ENCODE measurements at places on chromosomes 5 and 9. TPM values are rescaled to one million over a fixed set of nuclear protein-coding genes. Genes with fewer than 3 reads are reported as not detected.

NDUFB6 gene
- 43.4 TPM for total RNA-seq

SHB gene
- 23.0 TPM for total RNA-seq

HMMR gene
- 0.14 TPM for total RNA-seq

GFI1B gene
- total RNA-seq: not detected

CNTNAP3B gene
- total RNA-seq: 20.6 TPM

DRD1 gene
- 0.14 TPM for total RNA-seq

DNA sequence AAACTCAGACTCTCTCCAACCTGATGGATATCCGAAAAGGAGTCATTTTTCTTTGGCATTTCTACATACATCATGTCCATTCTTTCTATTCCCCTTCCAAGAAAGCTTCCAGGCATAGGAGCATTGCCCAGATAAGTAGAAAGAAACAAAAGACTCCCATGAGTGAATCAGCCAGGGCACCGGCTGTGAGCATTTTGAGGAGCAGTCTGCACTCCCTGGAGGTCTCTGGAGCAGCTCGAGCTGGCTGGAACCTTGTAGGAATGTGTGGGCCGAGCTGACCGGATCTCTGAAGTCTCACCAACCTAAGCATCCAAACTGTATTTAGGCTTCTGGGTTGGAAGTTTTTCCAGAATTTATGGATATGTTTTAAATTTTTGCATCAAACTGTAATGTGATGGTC is 161.4 kb upstream of the TRPC7 start:
- no peak for DNase-seq

GRCh38 chr9:5301544-5301943 is 3.0 kb downstream of the RLN2 start:
- DNase-seq: no peak

DNA sequence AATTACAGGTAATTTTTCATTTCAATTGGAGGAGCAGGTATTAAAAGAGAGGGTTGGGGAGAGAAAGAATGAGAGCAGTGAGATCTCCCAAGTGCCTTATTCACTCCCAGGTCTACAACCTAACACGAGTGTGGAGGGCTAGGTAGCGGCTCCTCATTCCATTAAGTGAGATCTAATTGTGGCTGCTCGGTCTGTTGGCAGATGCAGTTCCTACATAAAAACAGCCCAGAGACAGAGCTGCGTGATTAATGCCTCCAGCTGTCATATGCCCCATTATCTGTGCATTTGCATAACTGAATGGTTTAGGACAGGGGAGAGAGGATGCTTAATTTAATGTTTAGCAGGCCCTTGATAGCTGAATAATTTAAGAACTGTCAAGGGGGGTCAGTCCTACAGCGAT is 100.5 kb downstream of the PSAT1 start:
- DNase-seq: no peak

- no peak for DNase-seq
Observed at GRCh38 chr9:90737742-90738141, 63.9 kb upstream of the SYK start.

DNA sequence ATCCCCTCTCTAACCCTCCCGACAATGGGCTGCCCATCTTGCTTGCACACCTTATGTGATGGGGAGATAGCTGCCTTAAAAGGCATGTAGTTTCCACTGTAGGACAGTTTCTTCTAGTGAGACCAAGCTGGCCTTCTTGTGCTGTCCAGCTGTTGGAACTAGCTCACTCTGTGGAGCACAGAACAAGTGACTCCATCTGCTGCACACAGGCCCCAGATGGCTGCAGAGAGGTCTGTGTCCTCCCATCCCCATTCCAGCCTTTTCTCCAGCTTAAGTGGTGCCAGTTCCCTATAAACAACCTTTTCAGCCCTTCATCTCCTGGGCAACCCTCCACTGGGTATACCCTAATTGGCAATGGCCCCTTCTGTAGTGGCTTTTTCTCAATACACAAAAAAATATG is 18.7 kb upstream of the PSD2 start:
- no peak for DNase-seq

DNA sequence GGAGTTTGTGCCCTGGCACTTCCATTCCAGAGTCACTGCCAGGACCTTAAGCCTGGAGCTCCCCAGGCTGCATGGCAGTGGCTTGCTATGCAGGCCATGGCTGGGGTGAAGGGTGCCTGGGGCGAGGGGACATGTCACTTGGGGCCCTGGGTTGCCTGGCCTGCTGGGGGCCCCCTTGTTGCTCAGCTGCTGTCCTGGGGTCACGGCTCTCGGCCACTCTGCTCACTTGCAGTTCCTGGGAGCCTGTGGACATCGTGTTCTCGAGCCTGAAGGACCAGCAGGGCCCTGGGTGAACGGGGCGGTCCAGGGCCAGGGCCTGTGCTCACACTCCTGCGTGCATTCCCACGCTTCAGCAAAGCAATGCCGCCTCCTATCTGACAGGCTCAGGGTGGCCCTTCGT is 14.5 kb upstream of the SLC2A6 start:
- peak; percentile 63 for DNase-seq

- DNase-seq: no peak
Observed at GRCh38 chr5:153796527-153796926, 242.2 kb downstream of the FAM114A2 start.

Measured in posterior vena cava (tissue), 2 donors.